ENCODE measurements at places on chromosomes 2 and 18.

GRCh38 chr2:105396254-105397024 is 2.4 kb downstream of the FHL2 start:
- DNase-seq = no peak

DNA sequence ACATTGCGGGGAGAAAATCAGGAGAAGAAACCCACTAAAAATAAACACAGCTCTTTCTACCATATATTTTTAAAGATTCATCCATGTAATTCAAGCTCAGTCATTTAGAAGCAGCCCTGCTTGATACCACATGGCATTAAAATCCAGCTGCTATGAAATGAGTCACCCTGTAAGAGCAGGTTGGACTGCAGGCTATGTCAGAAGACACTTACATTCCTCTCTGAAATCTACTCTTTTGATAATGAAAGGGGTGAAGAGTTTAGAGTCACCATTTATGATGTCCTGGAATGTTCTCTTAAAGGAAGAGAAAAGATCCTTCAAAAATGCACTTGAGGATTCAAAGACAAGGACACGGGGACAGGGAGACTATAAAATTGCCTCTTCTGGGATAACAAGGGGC is 100.6 kb upstream of the APCDD1 start:
- DNase-seq = no peak

GRCh38 chr2:163264341-163264740 is 425.8 kb upstream of the KCNH7 start:
- DNase-seq = no peak

- peak; percentile 9 for DNase-seq
Measured at GRCh38 chr2:174035981-174036742, 71.0 kb upstream of the SP3 start.

- no peak for DNase-seq
Measured at GRCh38 chr2:175726223-175726622, 275.8 kb downstream of the LNPK start.

All from anterior cingulate cortex (tissue), 58 donors.